ENCODE measurements at places on chromosomes 7 and 10. TPM values are rescaled to one million over a fixed set of nuclear protein-coding genes. Genes with fewer than 3 reads are reported as not detected.

GPR158 gene
- total RNA-seq, result not detected

DNA sequence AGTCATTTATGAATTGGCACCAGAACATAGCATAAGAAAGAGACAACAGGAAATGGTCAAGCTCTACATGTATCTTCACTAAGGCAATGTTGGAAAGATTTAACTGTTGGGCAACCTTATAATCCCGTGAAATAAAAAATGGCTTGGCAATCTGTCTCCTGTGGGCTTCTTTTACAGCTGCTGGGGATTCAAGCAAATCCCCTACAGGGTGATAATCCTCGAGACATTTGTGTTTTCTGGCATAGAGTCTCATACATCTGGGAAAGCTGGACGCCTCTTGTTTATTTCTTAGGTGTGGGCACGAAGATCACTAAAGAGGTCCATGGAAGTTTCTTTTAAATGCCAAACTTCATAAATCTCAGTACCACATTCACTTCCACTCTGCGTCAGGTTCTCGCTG lies 82.2 kb upstream of the GPR141 start:
- DNase-seq, result no peak

GRCh38 chr10:112728997-112729396 lies 221.1 kb upstream of the TCF7L2 start:
- DNase-seq, result no peak

GPRIN2 gene
- not detected for total RNA-seq

KNDC1 gene
- 0.92 TPM for total RNA-seq

DNA sequence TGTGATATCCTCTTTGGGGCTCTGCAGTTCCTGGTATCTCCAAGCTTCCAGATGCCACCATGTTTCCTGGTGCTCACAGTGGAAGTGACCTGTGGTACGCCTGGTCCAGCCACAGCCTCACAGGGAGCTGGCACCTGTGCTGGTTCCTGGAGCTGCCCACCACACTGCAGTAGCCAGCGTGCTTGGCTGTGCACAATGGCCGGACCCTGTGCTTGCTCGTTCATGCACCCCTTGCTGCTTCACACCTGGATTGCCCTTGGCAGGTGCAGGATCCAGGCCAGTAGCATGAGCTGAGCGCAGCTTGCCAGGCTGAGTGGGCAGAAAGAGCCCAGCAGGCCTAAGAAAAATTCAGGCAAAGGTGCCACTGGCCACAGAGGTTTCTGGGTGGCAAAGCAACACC lies 11.4 kb upstream of the ECHDC3 start:
- DNase-seq, result no peak

HDAC9 gene
- total RNA-seq, result 0.03 TPM

DNA sequence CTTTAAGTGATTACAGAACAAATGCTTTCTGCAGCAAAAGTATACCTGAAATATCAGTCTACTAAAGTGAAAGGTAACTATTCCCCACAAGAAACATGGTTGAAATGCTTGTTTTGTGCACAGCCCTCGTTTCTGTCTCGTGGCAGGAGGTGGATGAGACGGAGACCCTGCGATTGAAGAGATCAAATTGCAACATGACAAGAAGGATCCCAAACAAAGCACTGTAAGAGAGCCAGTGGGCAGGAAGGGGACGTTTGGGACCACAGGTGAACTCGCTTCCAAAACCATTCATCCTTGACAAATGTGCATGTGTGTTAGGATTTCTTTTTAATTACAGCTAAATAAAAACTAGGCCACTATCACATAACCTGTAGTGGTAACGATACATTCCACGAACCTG lies 192.6 kb downstream of the CCSER2 start:
- DNase-seq, result no peak

JMJD1C gene
- total RNA-seq, result 14.1 TPM

DNA sequence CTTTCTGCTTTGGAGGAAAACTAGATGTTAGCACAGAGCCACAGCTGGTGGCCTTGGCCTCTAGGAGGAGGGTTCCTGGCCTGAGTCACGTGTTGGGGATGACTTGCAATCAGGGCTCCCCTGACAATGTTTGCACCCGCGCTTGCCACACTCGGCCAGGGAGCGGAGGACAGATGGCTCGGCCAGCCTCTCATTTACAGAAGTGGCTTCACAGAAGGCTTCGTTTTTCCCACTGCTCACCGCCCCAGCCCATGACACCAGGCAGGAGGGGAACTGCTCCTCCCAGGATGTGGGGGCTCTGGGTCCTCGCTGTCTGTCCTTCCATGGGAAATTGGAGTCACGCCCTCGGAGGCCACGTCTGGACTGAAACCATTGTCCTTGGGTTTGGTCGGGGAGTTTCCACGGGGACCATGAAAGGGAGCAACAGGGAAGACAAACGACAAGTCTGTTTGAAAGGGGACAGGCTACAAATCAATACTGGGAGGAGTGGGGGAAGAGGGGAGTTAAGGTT lies 49.6 kb upstream of the UBE3C start:
- DNase-seq, result no peak

- DNase-seq, result no peak
Observed at GRCh38 chr10:126475074-126475691, 86.9 kb upstream of the ADAM12 start.

- DNase-seq, result no peak
Observed at GRCh38 chr7:82012453-82012852, 242.6 kb upstream of the HGF start.

DNA sequence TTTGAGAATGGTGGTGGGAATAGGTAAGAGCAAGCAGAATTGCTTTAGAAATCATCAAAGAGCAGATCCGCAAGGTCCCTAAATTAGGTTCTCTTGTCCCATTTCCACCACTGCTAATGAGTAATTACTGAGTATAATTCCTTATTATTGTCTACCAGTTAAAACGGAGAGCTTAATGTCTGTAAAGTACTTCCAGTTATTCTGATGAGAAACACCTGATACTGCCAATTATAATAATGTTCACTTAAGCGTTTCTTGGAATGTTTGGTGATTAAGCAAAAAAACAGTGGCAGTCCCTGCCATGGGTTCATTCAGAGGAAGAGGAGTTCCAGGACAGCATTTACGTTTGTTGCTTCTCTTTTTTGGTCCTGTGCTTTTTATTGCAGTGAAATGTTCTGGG lies 358.5 kb upstream of the GALNT17 start:
- DNase-seq, result no peak

DNA sequence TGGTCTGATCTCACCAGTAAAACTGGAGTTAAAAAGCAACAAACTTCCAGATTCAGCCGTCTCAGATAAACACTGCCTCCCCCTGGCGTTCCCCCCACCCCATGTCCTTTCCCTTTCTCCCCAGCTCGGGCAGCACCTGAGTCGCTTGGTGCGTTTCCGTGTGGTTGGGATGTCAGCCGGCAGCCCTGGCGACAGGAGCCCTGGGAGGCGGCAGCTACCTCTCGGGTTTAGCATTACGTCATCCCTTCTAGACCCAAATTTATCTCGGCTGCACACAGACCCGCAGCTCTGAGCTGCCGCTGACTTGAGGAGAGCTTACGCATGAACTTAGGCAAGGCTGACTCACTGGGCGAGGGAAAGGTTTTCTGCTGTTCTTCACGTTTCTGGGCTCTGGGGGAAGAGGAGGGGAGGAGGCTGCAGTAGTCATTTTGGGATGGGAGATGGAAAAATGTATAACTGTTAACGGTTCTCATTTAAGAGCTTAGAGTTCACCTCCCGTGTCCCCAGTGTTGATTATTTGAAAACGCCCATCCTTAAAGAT lies 14.4 kb downstream of the MXI1 start:
- DNase-seq, result peak; percentile 89

GRCh38 chr7:142111499-142111898 lies at the start of gene MGAM2:
Gene MGAM2, plus strand, starts transcription at chr7:142111718. Its CDS starts 5,156 bp downstream, at chr7:142116874.
- no peak for DNase-seq

GNGT1 gene
- total RNA-seq, result not detected

OR2A12 gene
- total RNA-seq, result not detected

GRCh38 chr10:119416855-119417254 lies 125.7 kb downstream of the RGS10 start:
- DNase-seq, result peak; percentile 46

DNA sequence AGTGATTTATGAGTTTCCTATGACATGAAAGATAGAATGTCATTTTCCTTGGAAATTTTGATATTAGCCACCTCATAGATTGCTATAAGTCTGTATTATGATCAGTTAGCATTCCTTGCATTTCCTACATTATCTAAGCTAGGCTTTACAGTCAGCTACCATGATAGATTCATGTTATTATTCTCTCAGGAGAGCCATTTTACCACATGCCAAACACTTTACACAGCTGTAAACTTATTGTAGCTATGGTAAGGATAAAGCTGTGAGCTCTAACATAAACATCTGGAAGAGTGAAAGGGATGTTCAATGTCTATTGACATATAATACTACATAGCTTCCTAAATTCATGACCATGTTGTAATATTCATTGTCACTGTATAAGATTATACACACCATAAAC lies 608.0 kb downstream of the PHTF2 start:
- DNase-seq, result no peak

CPED1 gene
- 3.7 TPM for total RNA-seq

SPDYE1 gene
- not detected for total RNA-seq

NUTM2D gene
- 0.17 TPM for total RNA-seq

- no peak for DNase-seq
Observed at GRCh38 chr7:104816537-104816936, 197.5 kb upstream of the KMT2E start.

DNA sequence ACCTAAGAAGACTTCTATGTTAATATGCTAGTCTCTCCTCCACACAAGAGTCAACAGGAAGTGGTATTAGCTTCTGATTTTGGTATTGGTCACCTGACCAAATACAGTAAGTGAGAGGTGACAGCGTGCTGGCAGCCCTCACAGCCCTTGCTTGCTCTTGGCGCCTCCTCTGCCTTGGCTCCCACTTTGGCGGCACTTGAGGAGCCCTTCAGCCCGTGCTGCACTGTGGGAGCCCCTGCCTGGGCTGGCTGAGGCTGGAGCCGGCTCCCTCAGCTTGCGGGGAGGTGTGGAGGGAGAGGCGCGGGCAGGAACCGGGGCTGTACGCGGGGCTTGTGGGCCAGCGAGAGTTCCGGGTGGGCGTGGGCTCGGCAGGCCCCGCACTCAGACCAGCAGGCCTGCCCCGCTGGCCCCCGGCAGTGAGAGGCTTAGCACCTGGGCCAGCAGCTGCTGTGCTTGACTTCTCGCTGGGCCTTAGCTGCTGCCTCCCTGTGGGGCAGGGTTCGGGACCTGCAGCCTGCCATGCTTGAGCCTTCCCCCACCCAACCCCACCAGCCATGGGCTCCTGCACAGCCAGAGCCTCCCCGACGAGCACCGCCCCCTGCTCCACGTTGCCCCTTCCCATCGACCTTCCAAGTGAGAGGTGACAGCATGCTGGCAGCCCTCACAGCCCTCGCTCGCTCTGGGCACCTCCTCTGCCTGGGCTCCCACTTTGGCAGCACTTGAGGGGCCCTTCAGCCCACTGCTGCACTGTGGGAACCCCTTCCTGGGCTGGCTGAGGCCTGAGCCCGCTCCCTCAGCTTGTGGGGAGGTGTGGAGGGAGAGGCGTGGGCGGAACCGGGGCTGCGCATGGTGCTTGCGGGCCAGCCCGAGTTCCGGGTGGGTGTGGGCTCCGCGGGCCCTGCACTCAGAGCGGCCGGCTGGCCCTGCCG lies 4.2 kb upstream of the ACSL5 start:
- DNase-seq, result no peak

UROS gene
- total RNA-seq, result 87.2 TPM

DNA sequence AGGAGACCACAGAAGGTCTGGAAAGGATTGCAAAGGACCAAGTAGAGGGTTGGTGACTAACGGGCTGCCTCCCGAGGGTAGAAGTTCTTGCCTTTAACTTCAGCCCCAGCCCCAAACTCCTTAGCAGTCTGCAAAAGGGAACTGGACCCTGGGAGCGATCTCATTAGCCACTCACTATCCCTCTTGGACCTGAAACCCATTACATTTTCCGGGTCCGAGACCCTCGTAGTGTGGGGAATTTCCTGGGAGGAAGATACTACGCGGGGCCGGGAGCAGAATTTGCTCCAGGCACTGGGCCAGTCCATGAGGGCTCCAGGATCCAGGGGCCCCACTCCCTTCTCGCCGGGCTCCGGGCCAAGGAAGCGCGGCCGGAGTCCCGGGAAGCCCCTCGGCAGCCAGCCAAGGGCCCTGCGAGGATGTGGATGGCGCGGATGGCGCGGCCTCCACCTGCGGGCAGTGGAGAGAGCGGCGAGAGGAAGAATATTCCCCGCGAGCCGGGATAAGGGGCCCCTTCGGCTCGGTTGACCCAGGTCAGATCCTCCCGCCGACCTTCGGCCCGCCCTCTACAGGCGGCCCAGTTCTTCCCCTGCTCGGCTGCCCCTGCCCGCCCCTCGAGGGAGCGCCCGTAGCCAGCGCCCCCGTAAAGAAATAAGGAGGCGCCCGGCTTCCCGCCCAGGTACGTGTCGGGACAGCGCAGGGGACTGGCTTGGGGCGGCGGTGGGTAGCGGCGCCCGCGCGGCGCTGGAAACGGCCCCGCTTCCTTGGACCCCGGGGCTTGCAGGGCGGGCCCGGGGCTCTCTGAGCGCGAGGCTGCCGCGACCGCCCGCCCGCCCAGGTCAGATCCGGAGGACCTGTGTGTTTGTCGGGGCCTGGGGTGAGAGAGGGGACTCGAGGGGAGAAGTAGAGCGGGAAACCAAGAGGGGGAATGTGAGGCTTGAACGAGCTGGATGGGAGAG lies at the start of gene MYO3A:
Gene MYO3A, plus strand, starts transcription at position 577 of the 956 bp plus-strand sequence. CDS start 17,882 bp downstream, outside the sequence.
- no peak for DNase-seq

DNA sequence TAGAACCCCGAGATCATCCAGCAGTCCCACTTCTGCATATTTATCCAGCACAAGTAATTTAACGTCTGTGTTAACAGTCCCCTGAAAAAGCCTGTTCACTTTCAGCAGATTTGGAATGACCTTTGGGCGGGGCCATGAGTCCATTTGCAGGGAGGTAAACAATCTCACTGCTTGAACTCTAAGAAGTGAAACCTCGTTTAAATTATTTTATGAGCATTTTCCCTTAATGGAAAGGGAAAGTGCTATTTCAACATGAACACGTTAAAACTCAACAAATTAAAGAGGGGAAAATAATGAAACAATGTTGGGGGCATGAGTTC lies 282.8 kb downstream of the GATA3 start:
- DNase-seq, result no peak

DNA sequence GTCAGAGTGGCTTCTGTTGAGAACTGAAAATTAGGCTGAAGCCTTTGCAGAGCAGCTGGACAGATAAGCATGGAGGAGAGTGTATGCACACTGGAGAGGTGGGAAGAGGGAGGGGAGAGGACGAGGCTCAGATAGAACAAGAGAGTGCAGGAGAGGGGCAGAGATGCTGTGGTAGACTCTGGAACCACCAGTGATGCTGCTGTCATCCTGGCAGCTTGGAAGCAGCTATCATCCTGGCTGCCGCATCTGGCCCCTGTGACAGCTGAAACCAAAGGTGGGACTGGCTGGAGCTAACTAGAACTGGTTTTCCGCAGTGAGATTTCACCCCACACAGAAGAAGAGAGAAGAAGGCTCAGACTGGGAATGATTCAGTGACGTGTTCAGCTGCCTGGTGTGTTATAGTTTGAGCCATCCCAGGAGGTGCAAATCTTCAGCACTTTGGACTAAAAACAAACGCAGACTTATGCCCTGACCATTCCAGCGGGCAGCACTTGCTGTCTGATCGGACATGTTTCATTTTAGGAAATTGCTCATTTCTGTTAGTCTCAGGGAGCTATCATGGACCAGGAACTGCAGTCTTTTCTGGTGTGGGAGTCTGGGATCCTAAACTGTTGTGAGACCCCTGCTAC lies 38.4 kb downstream of the EEPD1 start:
- DNase-seq, result no peak

CLDN4 gene
- total RNA-seq, result not detected

CUEDC2 gene
- total RNA-seq, result 151 TPM

TRDMT1 gene
- total RNA-seq, result 13.1 TPM

Measured in MG63 (cell line).